AG10803 (cell line): ENCODE measurements at places on chromosomes 2 and 18.

DNA sequence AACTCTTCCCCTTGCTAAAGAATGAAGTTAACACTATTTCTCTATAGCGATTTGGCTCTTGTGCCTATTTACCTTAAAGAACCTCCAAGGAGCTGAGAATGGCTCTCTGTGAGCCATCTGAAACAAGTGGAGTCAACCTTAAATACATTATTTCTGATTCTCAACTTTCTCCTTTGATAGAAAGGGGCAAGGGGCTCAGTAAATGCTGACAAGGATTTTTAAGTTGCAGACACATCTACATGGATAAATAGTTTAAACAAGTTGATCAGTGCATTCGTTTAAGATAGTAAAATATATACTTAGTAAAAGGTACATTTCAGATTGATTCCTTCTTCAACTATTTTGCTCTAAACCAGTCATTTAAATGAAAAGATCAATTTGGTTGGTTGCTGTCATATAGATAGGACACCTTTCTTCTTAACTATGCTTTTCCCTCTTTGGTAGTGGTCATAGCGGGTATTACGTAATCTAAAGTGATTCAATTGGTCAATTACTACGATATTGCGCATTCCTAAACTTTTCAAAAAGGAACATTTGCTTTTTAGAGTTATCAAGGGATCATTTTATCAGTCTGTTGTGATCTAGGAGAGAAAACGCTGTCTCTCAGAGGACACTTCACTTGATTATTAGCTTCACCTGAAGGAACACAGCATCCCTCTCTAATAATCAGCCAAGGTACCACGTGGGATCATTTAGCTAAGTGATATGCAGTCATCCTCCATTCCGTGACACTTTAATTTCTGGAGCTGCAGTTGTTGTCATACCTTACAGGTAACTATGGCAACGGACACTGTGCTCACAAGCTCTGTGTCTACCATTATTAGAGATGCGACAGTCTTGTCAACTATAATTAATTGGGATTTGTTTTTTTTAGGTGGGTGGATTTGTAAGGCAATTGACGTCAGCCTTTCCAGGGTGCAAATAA is 50.9 kb upstream of the KCNE4 start:
- no peak for DNase-seq

GRCh38 chr2:134738141-134738870 is 19.5 kb upstream of the TMEM163 start:
- DNase-seq = peak; percentile 8

- DNase-seq = no peak
These were observed 419.6 kb downstream of the SOX11 start for GRCh38 chr2:6111781-6112261.

- DNase-seq = no peak
These were observed 11.5 kb upstream of the RTN4 start for GRCh38 chr2:55061523-55062344.

GRCh38 chr2:121137571-121137970 is 147.4 kb downstream of the TFCP2L1 start:
- DNase-seq = no peak

DNA sequence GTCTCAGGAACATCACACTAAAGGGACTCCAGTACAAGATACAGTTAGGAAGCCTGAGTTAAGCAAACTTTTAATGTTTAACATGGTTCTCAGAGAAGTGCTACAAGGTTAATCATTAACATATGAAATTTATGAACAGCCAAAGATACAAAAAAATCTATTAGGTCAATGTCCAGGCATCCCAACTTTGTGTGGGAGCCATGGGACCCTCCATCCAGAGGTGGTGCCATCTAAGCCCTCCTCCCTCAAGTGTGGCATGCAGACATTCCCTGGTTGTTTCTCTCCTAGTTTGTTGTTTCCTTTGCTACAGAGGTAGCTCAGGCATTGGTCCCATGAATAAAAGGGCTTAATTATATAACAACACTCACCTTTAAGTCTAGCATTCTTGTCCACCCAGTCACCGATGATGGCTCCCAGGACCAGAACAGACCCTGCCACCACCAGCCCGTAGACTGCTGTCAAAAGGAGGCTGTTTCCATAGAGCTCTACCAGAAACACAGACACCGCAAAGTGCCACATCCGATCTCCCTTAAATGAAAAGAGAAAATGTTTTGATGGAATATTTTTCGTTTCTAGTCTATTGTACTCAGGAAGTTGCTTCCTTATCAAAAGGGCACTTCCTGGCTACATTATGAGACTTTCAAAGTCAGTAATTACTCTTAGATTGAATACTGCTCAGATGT is 5.7 kb downstream of the SLC40A1 start:
- DNase-seq = no peak

DNA sequence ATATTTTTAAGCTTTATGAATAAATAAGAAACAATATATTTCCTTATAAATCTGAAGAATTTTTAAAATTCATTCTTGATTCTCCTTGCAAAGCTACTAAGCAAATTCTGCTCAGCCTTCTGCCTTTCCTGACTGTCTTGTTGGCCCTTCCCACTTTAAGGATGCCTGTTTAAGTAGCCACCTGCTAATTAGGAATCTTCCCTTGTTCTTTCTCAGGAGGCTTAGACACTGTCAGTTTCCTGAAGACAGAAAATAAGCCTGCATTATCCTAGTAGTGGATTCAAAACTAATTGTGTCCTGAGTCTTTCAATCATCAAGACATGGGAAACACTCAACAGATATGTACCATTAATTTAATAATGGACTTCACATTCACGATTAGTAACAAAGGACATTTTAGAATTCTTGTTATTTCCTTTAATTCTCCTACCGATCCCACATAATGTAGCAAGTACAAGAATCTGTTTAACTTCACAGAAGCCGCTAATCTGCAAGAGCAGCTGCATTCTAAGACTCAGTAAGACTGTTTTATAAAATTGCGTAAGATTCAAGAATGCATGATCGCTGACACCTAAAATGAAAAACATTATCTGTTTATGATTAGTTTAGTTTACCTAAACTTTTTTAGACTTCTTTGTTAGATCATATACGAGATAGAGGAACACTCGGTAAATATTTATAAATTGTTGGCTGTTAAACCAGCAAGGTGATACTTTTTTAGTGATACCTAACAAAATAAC is 445.4 kb upstream of the DSEL start:
- no peak for DNase-seq

DNA sequence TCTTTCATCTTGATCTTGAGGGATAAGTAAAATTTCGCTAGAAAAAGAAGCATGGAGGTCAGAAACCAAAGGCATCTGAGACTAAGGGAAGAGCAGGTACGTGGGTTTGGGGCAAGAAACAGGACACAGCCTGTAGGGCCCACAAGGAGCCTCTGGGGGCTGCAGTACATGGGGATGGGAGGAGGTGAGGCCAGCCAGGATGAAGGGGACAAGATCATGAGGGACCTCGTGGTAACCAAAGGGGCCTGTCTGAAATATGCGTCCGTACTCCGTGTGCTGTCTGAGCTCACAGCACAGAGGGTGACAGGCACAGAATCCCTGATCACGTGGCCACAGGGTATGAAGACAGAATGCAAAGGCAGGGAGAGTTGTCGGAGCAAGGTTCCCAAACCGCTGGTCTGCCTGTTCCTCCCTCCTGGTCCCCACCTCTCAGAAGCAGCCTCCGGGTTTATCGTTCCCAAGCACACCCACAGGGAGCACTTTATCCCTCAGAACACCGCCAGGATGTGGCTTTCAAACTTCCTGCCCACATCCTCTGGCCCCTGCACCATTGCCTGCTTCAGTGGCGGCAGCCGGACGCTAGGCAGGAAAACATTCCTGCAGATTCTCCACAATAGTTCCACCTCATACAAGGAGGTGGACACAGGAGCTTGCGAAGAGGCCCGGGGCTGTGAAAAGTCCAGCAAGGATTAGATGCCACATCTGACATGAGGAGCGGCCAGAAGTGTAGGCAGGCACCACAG is 12.0 kb downstream of the TMEM163 start:
- no peak for DNase-seq

DNA sequence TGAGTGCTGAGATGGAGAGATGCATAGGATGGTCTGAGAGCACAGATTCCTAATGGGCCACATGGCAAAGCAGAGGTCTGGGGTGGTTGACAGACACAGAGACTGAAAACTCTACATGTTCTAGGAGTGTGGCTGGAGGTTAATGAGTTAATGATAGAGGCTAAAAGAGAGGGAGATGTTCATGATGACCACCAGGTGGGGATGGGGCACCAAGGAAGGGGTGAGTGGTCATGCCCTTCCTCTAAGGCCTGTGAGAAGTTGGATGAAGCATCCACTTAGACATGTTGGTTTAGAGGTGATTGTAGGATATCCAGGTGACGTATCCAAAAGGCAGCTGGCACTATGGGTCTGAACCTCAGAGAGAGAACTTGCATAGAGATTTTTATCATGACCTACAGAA is 102.1 kb downstream of the LRP2 start:
- no peak for DNase-seq

- DNase-seq = peak; percentile 31
These were observed 116.4 kb upstream of the NYAP2 start for GRCh38 chr2:225282858-225283710.

- no peak for DNase-seq
These were observed 954.1 kb downstream of the DPP10 start for GRCh38 chr2:115396579-115396978.

DNA sequence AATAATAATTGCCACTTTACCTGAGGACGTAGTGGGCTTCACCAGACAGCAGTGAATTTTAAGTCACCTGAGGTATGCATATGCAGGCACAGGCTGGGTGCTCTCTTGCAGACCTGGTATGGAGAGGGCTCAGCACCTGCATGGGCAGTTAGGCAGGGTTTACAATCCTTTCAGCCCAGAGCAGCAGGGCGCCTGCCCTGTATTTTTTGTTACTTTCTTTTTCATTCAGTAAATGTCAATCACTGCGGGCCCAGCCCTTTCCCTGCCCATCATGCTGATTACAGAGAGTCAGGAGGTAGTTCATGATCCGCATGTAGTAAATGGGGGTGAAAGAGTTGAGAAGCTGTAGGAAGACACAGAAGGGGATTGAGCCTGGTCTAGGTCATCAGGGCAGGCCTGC is 147.0 kb upstream of the ALPP start:
- DNase-seq = no peak

- no peak for DNase-seq
These were observed 22.0 kb downstream of the RBM43 start for GRCh38 chr2:151239624-151240023.

- DNase-seq = peak; percentile 87
These were observed 71.7 kb downstream of the IL1R2 start for GRCh38 chr2:102063487-102063911.

GRCh38 chr2:52668724-52669123 is 1098.9 kb upstream of the CHAC2 start:
- no peak for DNase-seq

DNA sequence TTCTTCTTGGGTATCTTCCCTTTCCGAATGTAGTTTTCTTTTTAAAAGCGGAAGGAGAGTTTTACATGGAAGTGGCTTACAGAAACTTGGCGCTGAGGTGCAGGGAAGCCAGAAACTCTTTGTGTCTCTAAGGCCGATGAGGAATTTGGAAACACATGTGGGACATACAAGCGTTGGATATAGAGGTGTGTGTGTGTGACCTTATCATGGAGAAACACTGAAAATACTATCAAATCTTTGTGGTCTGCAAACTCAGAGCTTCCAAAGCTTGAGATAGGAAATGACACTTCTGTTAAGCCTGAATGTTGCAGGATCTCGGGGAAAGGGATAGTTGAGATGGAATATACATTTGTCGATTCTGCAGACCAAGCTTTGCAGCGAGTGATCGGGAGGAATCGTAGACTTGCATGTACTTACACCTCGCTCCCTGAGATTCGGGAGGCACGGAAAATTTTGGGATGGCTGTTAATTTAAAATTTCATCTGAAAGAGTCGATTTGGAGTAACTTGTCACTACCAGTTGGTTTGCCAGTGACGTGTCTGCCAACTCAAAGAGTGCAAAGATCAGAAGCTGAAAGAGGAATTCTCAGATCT is 1.0 kb downstream of the NAB1 start:
- DNase-seq = no peak

- no peak for DNase-seq
These were observed 249.4 kb upstream of the KLHL29 start for GRCh38 chr2:23135481-23136100.

GRCh38 chr2:170505631-170506275 is 209.4 kb upstream of the SP5 start:
- no peak for DNase-seq

DNA sequence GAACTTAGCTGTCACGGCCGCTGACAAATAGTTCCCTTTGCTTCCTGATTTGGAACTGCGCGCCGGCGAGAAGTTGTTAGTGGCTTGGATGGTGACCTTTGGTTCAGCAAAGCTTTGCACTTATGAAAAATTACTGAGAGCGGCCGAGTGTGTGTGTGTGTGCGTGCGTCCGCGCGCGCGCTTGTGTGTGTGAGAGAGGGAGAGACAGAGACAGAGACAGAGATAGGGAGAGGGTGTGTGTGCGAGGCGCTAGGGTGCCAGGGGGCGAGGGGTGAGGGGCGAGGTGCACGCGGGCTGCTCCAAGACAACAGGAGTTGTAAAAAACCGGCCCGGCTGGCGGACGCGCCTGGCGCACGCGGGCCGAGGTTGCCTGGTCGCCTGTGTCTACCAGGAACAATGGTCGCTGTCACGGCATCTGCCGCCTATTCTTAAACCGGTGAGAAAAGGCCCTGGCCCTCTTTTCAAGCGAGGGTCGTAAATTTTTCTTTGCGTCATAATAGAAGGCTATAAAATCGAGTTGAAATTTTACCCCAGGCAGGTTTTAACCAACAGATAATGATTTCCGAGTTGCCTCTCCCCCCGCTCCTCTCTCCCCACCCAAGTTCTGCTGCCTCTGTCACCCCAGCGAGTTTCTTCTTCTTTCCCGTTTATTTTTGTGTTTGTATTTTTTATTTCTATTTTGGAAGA is 535 bp downstream of the HOXD3 start:
- peak; percentile 45 for DNase-seq

DNA sequence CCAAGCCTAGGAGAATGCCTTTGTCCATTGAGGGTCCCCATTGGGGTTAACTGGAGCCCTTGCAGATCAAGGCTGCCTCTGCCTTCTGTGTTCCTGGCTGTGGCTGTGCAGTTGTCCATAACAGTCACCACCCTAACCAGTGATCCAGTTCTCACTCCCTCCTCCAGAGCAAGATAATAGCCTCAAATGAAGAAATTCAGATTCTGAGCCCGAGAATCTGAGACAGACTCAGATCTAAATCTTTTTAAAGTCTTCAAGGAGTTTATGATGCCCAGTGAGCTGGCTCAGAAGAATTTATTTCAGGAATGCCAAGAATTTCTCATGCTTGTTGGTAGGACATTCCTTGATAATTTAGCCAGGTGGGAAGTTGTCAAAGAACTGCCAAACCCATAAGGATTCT is 44.3 kb upstream of the RAB6C start:
- peak; percentile 53 for DNase-seq

GRCh38 chr2:160063271-160063670 is 856 bp upstream of the PLA2R1 start:
- no peak for DNase-seq

DNA sequence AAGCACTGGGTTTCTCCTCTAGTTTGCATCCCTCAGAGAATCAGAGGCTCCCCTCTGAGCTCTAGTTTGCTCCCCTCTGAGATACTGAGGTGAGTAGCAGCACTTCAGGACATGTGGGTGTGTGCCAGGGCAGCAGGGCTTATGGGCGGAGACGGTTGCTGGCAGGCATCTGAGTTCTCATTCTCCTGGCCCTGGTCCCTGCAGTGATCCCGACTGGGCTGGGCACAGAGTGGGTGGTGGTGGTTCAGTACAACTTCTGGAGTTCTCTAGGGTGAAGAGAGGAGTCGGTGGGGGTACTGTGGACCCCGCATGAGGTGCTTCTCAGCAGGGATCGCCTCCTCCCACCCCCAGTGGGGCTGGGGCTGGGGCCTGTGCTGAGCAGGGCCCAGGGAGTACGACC is 47.9 kb downstream of the BOLA3 start:
- no peak for DNase-seq
